ENCODE measurements at places on chromosomes 4 and X. TPM values are rescaled to one million over a fixed set of nuclear protein-coding genes. Genes with fewer than 3 reads are reported as not detected.

The MAGEC1 gene
- total RNA-seq = not detected

The RBM3 gene
- 144 TPM for total RNA-seq

The H2BW2 gene
- total RNA-seq = not detected

The RBM46 gene
- total RNA-seq = not detected

The FAM156B gene
- 9.2 TPM for total RNA-seq

The HPGDS gene
- not detected for total RNA-seq

The SOX3 gene
- not detected for total RNA-seq

The GLRA2 gene
- not detected for total RNA-seq

The EFHC2 gene
- 1.3 TPM for total RNA-seq

The GLOD5 gene
- not detected for total RNA-seq

The RADX gene
- total RNA-seq = 2.2 TPM
